ENCODE measurements at places on chromosomes 3 and 15.

DNA sequence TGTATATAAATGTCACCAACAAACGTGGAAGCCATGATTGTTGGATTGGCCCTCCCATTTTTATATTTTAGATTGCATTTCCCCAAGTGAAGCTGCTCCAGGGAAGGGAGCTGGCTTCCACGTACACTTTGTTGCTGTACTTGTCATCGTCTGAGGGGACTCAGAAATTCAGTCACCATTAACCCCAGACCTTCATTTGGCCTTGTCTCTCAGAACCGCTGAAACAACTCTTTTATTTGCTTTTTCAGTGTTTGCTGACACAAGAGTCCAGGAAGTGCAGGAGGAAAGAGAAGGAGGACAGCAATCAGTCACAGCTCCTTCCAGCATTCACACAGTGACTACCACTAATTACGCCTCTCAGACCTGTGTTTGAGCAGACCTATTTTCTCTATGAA, 276.5 kb downstream of the TBL1XR1 start:
- DNase-seq: no peak

GRCh38 chr3:156424758-156425157, 130.2 kb downstream of the SSR3 start:
- no peak for DNase-seq

- no peak for DNase-seq
Measured at GRCh38 chr3:140553591-140553990, 124.3 kb upstream of the TRIM42 start.

GRCh38 chr15:71601038-71601834, 209.1 kb upstream of the NR2E3 start:
- DNase-seq: no peak

- DNase-seq: no peak
Measured at GRCh38 chr3:184748219-184749135, 36.6 kb upstream of the MAGEF1 start.

DNA sequence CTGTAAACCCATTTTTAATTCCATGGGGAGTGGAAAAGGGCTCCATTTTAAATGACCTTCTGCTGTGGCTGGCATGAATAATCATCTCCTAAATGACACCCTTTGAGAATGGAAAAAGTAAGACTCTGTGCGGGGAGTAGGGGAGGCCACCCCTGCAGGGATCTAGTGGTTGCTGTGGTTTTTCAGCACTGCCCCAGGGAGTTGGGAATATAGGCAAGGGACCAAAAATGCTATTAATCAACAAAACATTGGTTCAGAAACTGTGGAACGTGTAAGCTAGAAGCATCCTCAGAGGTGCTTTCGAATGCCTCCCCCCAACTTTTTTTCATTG, 30.1 kb upstream of the ADAMTS7 start:
- no peak for DNase-seq

GRCh38 chr3:187799942-187800641, 54.8 kb upstream of the BCL6 start:
- DNase-seq: no peak

GRCh38 chr15:79919090-79919748, 22.4 kb upstream of the MTHFS start:
- no peak for DNase-seq

DNA sequence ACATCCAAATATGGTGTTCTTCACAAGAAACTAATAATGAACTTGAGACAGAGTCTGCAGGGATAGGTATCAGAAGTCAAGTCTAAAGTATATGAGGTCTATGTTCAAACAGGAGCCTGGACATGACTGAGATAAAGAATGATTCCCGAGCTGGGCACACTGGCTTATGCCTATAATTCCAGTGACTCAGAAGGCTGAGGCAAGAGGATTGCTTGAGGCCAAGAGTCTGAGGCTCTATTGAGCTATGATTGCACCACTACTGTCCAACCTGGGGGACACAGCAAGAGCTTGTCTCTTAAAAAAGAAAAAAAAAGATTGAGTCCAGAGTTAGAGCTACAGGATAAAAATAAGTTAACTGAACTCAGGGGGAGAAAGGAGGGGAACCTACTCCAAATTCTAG, 246.5 kb downstream of the LRRN1 start:
- no peak for DNase-seq

GRCh38 chr3:17340693-17341092, 401.7 kb downstream of the TBC1D5 start:
- no peak for DNase-seq

DNA sequence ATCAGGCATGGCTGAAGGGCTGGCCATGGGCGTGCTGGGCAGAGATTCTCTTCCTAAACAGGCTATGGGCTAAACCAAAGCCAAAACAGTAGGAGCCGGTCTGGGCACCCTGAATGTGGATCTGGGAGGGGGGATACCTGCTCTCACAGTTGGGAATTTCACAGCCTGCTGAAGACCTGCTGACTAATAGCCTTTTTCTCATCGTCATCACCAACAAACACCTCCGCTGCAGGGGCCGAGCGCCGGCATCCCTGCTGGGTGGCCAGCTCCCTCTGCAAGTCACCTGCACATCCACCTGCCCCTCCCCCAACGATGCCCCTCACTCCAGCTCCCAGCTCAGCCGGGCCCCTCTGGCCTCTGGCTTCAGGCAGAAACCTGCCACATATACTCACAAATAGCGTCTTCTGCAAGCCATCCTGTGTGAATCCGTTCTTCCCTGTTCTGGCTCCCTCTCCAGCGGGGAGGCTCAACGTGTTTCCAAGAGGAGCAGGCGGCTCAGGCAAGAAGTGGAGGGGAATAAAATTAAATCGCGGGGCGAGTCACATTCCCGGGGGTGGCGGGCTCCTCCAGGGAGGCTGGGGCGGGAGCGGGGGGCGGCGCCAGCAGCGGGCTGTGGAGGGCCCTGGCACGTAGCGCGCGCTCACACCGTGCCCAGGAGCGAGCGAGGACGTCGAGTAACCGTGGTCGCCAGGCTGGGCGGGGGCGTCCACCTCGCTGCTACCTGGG, 466 bp downstream of the IQSEC1 start:
- DNase-seq: no peak

DNA sequence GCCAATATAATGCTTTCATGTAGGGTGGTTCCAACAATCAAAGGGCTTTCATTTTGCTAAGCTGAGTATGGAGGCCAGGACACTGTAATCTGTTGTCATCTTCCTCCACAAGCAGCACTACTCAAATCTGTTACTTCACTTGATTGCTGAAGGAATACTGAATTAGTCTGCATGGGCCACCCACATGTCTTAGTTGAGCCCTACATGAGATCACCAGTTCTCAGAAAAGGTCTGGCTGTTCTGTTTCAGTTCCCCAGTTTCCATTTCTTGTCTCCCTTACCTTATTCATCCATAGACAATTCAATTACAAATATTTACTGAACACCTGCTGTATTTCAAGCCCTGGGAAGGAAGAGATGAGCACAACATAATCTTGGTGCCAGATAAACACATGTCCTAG, 119.2 kb downstream of the FHIT start:
- DNase-seq: no peak

DNA sequence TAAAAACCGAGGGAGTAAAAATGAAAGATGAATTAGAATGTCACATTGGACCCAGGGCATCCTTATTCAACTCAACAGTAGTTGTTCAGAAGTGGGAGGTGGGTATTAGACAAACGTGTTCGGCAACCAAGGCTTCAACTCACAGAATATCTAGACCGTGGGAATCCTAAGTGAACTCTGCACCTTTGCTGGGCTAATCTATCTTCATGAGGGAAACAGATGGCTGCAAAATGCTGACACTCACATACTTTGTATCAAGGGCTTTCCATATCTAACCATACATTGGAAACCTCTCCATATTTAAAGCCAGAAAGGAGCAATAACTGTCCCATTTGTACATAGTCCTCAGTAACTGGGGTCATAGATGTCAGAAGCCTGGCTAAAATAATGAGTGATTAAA, 20.9 kb downstream of the PLSCR1 start:
- DNase-seq: no peak

DNA sequence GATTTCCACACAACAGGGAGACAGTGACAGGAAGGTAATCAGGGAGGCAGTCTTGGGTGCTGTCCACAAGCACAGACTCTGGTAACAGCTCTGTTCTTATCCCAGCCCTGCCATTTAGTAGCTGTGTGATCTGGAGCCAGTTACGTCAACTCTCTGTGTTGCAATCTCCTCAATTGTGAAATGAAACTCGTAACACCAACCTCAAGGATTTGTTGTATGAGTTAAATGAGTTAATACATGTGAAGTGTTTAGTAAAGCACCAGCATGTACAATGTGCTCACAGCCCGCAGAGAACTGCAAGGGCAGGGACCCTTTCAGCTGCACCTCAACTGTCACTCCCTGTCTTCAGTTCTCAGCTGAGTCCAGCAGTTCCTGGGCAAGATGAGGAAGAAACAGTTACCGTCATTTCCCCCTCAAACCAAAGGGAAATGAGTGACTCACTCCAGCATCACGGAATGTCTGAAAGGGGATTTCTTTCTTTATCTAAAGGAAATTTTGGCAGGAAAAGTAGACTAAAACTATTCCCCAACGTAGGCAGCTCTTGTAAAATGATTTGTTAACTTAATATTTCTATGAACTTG, 39.9 kb upstream of the MB21D2 start:
- DNase-seq: no peak

GRCh38 chr3:115825046-115825445, 201.7 kb downstream of the GAP43 start:
- DNase-seq: no peak

- DNase-seq: no peak
Measured at GRCh38 chr3:9022305-9023225, 59.3 kb upstream of the RAD18 start.

- no peak for DNase-seq
Measured at GRCh38 chr3:152350776-152351175, 82.0 kb downstream of the MBNL1 start.

DNA sequence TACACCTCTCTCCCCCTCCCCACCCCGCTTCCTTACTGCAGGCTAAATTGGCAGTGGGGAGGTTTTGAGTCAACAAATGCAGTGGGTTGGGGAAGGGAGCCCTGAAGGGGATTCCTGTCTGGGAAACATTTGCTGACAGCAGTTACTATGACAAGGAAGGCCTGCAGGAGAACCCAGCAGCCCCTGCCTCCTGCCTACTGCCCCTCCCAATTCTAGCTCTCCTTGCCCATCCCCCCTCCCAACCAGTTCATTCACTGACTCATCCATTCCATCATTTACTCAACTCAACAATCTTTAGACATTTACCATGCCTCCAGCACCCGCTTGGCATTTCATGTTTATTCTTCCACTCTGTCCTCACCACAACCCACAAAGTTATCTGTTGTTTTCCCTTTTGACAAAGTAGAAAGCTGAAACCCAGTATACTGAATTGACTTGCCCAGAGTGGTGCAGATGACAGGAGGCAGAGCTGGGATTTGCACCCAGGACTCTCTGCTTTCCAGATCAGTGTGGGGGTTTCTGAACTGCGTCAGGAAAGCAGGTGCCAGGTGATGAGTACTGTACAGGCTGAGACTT, 75.0 kb downstream of the MAGEF1 start:
- no peak for DNase-seq

DNA sequence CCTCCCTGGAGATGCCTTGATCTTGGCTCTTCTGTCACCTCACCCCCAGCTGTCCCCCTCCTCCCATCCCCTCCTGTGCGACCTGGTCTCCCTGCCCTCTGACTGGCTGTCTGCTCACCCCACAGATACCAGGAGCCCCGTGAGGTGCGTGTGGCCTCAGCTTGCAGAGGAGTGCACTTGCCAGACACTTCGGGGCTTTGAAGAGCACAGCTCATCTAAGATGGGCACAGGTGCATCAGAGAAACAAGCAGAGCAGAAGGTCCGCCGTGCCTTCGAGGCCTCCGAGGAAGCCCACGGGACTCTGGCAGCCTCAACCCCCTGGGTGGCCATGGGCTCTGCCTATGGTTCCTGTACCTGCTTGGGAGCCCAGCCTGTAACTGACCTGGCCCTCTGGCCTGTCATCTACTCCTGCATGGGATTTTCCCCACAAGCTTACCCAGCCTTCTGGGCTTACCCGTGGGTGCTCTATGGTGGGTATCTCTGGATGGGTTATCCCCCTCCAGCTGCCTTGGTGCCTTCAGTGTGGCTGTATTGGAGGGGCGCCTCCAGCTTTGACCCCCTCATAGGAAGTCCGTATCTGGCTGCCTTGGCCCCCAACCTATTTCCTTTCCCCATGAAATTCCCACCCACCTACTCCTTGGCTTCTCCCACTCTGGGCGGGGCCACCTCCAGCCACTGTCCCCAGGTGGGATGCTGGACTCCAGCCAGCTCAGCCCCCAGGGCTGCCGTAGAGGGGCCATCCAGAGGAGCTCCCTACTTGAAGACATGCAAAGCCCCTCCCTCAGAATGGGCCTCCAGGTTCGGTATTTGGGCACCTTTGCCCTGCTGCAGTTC, 3.8 kb downstream of the PRR23E start:
- DNase-seq: no peak

- DNase-seq: no peak
Measured at GRCh38 chr3:168813225-168813802, 717.6 kb upstream of the GOLIM4 start.

DNA sequence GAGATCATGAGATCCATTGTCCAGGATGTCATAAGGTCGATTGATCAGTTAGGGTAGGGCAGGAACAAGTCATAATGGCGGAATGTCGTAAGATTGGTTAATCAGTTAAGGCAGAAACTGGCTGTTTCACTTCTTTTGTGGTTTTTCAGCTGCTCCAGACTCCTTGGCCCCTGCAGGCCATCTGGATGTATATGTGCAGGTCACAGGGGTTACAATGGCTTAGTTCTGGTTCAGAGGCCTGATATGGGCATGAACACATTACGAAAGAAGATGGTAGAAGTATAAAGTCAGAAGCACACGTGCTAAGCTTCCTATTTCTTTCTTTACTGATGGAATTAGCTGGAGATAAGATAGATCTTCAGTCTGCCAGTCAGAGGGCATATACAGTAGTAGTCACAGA, 315.4 kb upstream of the LRRC3B start:
- DNase-seq: no peak

DNA sequence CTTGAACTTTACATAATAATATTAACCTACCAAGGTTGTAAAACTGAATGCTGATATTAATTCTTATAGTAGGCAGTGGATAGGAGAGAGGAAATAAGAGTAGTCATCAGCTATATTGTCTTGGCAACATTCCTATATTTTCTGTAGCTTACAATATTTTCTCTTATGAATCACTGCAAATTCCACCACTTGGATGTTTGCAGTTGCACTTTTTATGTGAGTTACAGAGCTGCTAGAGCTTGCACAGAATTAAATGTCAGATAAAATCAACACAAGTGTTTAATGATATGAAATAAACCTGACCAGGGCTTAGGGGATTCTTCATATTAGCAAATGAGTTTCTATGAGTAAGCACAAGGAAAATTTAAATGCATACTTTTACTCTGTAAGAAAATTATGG, 1710.1 kb downstream of the SI start:
- DNase-seq: no peak

GRCh38 chr3:101842245-101842934, 6.9 kb upstream of the NFKBIZ start:
- DNase-seq: no peak

- DNase-seq: no peak
Measured at GRCh38 chr3:25427942-25428788, at the start of gene RARB. RARB (plus strand) TSS chr3:25428263; CDS start chr3:25428732, 469 bp downstream.
